ENCODE measurements at places on chromosomes 11 and 22.
A peak's percentile ranks its signal among the peaks of the same experiment; 100 is the strongest.

GRCh38 chr11:68854273-68854958 lies 12.7 kb upstream of the CPT1A start:
- no peak for ATAC-seq

DNA sequence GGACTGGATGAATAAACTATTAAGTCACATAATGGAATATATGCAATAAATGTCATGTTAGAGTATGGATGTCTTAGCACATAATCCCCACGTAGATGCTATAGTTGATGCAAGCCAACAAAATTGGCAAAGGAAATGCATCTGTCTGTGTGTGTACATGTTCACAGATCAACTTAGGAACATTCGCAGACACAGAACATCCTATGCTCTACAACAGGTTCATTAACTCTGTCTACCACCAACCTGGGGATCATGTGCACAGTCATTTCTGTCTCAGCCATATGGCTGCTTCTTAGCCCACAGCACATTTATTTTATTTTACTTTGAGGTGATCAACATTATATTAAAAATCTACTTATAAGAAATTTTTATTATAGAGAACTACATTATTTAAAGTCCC lies 4.9 kb downstream of the MSANTD4 start:
- no peak for ATAC-seq

DNA sequence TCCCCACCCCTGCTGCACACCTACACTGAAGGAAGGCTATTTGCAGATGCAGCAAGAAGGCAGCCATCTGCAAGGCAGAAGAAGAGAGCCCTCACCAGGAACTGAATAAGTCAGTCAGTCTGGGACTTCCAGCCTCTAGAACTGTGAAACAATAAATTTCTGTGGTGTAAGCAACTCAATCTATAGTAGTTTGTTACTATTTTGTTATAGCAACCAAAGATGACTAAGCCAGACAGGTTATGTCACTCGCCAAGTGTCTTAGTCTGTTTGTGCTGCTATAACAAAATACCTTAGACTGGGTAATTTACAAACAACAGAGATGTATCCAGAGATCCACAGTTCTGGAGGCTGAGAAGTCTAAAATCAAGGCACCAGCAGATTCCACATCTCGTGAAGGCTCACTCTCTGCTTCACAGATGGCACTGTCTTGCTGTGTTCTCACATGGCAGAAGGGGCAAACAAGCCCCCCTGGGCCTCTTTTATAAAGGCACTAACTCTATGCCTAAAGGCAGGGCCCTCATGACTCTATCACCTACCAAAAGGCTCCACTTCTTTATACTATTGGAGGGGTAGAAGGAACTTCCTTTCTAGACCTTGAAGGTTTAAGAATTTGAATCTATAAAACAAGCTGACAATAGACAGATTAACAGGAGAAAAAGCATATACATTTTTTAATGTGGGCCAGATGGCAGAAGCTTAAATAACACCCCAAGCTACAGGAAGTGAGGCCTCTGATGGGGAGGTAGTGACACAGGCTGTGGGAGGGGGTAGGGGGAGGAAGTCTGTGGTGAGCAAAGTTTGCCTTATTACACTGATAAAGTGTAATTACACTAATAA lies 12.3 kb downstream of the APOL6 start:
- ATAC-seq, result no peak

GRCh38 chr11:40032331-40032730 lies 1427.1 kb downstream of the LRRC4C start:
- ATAC-seq, result no peak

- ATAC-seq, result peak; percentile 49
Measured at GRCh38 chr11:86183694-86184093, 60.9 kb upstream of the EED start.

- ATAC-seq, result no peak
Measured at GRCh38 chr22:50083462-50084079, 1.7 kb downstream of the MLC1 start.

DNA sequence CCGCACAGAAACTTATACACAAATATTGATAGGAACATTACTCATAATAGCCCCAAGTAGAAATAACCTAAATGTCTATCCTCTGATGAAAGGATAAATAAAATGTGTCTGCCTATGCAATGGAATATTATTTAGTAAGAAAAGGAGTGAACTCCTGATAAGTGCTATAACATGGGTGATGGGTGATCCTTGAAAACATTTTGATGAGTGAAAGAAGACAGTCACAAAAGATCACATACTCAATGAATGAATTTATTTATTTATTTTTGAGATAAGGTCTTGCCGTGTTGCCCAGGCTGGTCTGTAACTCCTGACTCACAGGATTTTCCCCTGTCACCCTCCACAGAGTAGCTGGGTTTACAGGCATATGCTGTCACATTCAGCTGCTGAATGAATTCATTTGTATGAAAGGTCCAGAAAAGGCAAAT lies 17.3 kb downstream of the RNF121 start:
- peak; percentile 39 for ATAC-seq

- no peak for ATAC-seq
Measured at GRCh38 chr11:3225159-3225758, 6.6 kb upstream of the MRGPRG start.

- ATAC-seq, result no peak
Measured at GRCh38 chr11:76820184-76820566, 37.0 kb downstream of the TSKU start.

DNA sequence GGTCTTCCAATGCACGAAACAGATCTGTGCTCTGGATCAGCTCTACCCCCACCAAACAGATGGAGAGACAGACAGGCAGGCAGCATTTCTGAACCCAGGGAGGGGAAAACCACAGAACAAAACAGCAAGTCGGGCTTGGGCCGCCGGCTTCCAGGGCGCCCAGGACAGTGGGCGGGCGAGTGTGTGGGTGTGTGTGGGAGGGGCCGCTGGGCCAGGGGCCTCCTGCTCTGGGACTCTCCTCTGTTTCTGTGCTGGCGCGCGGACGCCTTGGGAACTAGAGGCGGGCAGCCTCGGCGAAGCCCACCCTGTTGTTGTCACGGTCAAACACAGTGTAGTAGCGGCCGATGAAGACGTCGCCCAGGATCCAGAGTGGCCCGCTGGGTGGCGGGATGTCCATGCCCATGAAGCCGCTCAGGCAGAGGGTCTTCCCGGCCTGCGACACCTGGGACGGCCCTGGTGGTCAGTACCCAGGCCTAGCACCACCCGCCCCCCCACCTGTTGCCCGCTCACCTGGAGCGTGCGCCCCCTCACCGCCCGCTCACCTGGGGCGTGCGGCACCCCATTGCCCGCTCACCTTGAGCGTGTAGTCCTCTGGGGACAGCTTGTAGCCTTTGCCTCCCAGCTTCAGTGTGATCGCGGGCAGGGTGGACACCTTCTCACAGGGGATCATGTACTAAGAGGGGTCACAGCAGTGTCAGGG lies 3.0 kb upstream of the IFITM10 start:
- no peak for ATAC-seq

DNA sequence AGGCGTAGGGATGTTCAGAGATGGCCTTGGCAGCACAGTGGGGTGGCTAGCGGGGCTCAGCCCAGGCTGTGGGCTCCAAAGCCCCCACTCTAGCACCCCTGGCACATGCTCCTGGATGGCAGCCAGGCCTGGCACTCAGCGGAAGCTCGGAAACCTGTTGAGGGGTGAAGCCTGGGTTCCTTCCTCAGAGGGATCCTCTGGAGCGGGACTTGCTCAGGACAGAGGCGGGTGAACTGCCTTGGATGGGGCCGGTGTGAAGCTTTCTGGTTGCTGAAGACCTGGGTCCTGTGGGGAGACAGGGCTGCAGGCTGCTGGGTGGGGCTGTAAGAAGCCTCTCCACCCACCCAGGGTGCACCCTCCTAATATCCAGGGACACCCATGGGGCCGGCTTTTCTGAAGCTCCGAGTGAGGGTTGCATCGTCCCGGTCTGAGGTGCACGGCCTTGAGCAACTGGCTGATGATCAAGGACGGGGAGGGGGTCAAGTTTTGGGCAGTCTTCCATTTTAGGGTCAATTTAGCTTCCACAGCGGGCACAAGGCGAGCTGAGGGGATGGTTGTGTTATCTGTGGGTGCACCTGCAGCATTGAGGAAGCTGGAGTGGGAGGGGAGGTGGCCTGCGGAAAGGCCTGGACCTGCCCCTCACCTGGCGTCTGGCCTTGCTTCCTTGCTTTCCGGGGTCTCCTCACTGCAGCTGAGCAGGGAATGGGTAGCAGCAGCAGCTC lies 5.2 kb downstream of the MRGPRE start:
- no peak for ATAC-seq

- ATAC-seq, result no peak
Measured at GRCh38 chr22:45754822-45755221, 83.2 kb downstream of the ATXN10 start.

DNA sequence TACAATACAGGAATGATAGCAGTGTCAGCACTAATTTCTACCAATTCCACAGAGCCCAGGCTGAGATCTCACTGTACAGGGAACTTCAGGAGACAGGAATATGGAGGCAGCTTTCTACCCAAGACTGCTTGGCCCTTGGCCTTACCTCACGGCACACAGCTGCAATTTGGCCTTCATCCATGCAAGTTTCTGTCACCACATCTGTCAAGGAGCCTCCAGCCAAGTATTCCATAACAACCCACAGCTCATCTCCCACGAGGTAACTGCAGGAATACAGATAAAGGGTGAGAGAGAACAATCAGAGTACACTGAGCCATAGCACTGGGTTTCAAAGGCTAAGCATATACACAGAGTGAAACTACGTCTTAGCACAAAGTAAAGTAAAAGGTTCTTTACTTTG lies 39.0 kb upstream of the GDPD4 start:
- ATAC-seq, result no peak

DNA sequence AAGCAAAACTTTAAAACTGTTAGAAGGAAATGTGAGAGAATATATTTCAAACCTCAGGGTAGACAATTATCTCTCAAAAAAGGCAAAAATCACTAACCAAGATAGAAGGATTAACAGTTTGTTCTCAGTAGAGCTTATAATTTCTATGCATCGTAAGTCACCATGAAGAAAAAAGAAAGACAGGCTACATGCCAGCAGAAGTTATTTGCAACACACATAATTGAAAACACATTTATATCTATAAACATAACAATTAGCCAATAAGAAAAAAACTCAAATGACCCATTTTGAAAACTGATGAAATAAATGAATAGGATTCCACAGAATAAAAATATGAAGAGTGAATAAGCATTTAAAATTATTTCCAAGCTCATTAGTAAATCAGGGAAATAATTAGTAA lies 24.4 kb upstream of the SNX19 start:
- no peak for ATAC-seq

DNA sequence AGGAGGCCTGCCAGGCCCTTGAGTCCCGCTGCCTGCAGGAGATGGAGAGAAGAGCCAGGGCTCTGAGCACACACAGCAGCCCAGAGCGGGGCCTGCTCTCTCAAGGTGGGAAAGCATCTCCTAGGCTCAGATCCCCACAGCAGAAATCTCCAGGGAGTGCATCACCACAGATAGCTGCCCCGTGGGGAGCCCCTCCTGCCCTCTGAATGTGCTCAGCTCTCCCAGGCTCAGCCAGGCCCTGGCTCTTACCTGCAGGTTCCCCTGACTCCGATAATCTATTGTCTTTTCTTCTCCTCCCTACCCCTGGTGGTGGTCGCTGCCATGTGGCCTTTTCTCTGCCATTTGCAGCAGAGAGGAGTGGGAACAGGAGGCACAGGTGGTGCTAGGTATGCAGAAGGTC lies 49.9 kb downstream of the BTG4 start:
- ATAC-seq, result no peak

DNA sequence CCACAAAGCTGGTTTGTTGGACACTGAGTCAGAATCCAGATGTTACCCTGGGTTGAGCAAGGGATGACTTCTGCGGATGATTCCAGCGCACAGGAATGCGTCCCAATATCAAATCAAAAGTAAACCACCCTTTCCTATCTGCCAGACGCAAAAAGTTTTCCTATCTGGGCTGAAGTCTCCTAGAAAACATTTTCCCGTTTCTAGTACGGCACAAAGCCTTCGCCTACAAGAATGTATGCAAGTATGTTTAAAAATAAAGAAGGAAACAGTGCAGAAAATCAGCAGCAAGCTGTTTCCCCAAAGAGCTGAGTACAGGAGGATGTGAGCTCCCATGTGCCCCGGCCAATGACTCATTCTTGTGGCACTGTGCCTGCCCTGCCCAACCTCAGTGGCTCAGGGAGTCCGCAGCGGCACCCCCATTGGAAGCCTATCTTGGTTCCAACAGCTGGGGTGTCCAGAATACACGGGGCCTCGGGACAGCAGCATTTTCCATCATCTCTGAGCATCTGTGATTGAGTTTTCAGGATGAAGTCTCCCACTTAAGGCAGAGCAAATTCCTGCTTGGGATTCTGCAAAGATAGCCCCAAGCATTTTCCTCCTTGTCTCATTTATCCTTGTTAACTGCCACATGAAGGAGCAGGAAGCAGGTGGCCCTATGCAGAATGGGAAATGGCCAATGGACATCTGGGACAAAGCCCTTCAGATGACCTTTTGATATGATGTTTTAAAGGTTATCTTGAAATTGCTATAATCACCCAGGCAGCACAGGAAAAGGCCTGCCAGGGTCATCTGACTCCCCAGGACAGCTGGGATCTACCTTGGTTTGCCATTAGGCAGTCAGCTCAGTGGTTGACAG lies 17.5 kb downstream of the KCNJ5 start:
- ATAC-seq, result peak; percentile 59

DNA sequence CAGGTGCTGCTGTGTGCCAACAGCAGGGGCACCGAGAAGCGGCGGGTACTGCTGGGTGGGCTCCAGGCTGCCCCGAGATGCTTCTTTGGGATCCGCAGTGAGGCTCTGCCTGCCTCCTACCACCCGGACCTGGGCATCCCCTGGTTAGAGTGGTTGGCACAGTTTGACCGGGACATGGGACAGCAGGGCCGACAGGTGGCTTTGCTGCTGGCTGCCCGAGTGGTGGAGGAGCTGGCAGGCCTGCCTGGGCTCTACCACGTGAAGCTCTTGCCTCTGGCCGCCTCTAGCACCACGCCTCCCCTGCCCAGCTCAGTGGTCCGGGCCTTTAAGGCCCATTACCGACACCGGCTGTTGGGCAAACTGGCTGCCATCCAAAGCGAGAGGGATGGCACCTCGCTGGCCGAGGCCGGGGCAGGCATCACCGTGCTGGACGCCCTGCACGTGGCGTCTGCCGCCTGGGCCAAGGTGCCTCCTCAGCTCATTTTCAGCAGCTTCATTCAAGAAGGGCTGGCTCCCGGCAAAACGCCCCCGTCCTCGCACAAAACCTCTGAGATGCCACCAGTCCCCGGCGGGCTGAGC lies 1.9 kb downstream of the TIGD3 start:
- no peak for ATAC-seq

DNA sequence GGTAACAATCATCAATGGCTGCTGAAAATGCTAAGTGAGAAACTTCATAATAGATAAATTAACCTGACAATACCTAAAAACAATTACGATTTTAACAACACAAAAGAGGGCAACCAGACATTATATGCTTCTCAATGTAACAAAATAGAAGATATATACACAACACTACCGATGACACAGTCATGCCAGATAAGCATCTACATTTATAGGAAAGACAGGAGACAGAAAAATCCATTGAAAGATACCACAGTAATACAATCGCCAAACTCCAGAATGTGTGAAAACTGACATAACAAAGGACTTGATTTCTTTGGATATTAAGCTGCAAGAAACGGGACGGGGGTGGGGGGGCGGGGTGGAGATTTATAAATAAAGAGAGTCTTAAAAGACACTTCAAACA lies 28.3 kb downstream of the USP28 start:
- ATAC-seq, result no peak
